ENCODE measurements at places on chromosomes 2 and 18.

- peak; percentile 51 for DNase-seq
These were observed 7.1 kb downstream of the ZNF407 start for GRCh38 chr18:74604774-74605173.

GRCh38 chr2:17133052-17133671, 385.1 kb downstream of the RAD51AP2 start:
- DNase-seq: no peak

- DNase-seq: no peak
These were observed 468.0 kb downstream of the METTL4 start for GRCh38 chr18:2103299-2103698.

- no peak for DNase-seq
These were observed 92.1 kb upstream of the CREB1 start for GRCh38 chr2:207437524-207438143.

DNA sequence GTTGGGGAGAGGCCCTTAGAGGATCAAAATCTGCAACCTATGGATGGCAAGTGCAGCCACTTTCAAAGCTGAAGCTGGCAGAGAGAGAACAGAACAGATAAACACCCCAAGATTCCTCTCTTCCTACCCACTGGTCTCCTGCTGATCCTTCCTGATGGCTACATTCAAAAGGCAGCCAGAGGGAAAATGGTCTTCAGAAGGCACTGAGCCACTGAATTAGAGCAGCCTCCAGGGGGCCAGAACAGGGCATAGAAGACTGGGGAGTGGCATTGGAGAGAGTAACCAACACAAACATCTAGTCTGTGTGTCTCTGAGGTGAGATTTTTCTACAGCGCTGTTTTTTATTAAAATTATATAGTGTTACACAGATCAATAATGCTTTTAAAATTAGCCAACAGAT, 432.6 kb downstream of the PARD3B start:
- DNase-seq: no peak

DNA sequence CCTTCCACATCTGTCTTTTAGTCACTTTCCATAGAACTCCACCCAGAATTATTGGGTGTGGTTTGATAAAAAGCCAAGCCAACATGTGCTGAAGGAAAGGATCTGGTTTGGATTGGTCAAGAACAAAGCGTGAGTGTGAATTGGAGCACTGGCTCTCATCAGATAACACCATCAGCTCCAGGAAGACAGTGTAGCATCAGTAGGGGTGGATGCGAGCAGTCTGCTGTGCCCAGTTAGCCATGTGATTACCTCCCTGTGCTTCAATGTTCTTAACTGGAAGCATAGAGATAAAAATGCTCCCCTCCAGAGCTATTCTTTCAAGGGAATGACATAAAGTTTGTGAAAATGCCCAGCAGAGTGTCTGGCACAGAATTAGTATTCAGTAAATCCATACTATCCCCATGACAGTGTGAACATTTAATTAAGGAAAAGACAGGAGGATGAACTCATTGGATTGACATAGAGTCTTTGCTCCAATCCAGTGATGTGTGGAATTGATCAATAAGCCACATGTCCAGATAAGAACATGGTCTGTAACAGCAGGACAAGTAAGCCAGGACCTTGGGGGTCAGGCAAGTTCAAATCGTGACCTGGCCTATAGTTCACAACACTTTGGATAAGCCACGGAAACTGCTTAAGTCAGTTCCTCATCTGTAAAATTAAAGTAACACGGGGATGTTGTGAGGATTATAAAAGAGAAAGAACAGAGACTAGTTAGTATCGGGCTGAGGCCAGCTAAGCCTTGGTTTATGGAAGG, 68.0 kb downstream of the FAM124B start:
- DNase-seq: peak; percentile 7

- DNase-seq: no peak
These were observed 35.1 kb upstream of the CDC42EP3 start for GRCh38 chr2:37706334-37707183.

- DNase-seq: no peak
These were observed 342.4 kb downstream of the INSIG2 start for GRCh38 chr2:118430510-118431164.

GRCh38 chr2:62291052-62291451, 95.1 kb downstream of the B3GNT2 start:
- no peak for DNase-seq

GRCh38 chr2:27316655-27317412, 6.1 kb downstream of the MPV17 start:
- DNase-seq: no peak

- DNase-seq: no peak
These were observed 238.1 kb downstream of the LPIN1 start for GRCh38 chr2:11984316-11985158.

DNA sequence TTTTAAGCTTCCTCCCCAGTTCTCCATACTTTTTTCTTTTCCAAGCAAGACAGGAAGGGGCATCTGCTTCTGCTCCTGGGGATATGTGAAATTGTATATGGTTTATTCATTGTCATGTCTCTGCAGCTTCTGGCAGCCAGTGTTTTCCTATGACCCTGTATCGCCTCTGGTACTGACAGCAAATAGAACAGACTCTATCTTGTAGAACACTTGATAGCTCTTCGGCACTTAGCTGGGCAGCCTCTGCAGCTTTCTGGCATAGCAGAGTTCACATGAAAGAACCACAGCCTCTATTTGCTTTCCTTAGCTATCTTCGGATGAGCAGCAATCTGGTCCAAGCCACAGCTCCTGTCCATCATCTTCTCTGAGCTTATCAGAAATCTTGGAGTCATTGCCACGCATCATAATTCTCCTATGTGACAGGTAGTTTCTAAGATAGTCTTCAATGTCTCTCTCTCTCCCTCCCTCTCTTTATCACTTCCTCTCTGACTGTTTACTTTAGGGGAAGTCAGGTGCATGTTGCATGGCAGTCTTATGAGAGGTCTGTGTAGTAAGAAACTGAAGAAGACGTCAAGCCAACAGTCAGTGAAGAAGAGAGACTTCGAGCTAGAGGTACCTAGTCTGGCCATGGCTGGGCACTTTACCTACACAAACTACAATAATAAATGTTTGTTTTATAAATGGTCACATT, 627.7 kb upstream of the CDH2 start:
- peak; percentile 10 for DNase-seq

DNA sequence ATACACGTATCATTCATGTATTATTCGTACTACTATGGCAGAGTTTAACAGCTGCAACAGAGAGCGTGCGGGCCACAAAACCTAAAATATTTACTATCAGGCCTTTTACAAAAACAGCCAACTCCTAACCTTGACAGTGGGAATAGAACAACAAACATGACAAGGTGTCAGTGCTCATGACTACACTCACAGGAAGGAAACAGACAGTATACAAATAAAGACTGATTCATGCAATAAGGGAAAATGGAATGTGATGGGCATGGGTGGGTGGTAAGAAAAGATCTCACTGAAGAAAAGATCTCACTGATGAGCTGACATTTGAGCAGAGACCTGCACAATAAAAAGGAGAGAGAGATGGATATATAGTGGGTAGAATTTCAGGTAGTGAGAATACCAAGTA, 347.8 kb downstream of the ALK start:
- no peak for DNase-seq

DNA sequence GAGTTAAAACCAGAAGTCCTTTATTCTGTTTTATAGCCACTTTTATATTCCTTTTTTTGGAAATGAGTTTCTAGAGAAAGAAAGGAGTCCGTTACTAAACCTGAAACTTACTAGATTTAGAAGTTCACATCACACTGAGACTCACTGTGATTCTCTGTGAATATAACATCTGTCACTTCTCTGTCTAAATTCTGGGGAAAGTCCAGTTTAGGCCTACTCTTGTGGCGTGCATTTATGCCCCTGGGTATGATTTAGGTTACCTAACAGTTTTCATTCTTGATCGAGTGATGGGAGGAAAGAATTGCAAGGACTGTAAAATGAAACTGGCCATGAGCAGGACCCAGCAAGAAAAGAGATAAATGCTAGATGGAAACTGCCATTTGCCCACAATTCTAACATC, 449.6 kb downstream of the SPAG16 start:
- DNase-seq: no peak

DNA sequence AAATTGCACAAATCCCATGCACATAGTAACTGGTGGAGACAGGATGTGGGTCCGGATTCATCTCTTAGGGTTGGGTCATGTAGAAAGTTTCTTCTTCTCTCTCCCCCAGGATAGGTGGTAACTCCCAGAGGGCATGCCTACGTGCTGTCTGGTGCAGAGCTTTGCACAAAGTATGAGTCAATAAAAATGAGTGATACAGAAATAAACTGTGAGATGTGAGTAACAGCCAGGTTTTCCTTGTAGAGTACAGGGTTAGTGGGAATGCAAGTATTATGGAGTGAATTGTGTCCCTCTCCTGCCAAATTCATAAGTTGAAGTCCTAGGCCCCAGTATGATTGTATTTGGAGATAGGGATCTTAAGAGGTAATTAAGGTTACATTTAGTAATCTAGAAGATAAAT, 289.4 kb downstream of the ALK start:
- DNase-seq: no peak

DNA sequence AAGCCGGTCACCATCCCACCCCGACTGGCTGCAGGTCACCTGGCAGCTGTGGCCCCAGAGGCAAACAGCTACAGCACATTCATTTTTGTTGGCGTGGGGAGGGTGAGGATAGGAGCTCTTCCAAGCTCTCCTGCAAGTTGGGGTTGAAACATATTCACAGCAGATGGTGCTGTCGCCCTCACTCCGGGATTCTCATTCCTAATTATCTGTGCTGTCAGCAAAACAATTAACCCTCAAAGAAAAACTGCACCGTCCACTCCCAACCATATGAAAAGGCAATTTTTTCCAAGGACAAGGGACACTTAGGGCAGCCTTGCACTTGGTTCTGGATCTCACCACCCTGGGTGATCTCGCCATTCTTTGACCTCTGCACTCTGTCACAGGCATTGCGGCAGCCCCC, 68.6 kb downstream of the ZBTB7C start:
- DNase-seq: no peak

GRCh38 chr2:60353863-60354262, 199.6 kb downstream of the BCL11A start:
- no peak for DNase-seq

DNA sequence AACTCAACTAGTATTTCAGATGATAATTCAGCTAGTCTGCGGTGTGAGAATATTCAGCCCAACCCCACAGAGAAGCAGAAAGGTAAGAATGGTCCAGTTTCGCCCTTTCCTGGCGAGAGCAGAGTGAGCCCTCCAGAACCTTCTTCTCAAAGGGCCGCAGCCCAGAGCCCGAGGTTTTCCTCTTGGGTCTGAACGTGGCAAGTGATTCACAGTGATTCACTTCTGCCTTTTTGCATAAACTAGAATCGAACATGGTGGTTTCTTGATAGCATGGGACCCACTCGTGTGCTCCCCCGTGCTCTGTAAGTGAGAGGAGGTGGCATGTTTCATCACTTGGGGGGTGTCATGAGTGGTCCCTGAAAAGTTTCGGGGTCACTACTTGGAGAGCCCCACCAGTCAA, 24.2 kb downstream of the TRAF3IP1 start:
- DNase-seq: no peak

DNA sequence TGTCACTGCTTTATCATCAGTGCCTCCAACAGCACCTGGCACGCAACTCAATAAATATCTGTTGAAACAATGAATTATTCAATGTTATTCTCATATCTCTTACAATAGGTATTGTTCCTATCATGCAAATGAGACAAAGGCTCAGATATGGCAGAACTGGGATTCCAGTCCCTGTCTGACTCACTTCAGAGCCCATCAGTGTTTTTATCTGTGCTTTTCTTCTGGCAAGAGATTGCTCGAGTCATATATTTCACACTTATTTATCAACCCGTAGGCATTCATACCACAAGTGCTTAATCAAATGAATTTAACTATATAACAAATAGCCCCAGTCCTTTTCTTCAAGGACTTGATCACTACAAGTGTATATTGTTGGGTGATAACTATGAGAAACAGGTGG, 76.4 kb upstream of the TSPYL6 start:
- DNase-seq: no peak

- no peak for DNase-seq
These were observed at the start of gene FNDC4 for GRCh38 chr2:27494944-27495554. Gene FNDC4, minus strand, starts transcription at chr2:27495200. Its CDS starts 521 bp downstream, at chr2:27494679.

DNA sequence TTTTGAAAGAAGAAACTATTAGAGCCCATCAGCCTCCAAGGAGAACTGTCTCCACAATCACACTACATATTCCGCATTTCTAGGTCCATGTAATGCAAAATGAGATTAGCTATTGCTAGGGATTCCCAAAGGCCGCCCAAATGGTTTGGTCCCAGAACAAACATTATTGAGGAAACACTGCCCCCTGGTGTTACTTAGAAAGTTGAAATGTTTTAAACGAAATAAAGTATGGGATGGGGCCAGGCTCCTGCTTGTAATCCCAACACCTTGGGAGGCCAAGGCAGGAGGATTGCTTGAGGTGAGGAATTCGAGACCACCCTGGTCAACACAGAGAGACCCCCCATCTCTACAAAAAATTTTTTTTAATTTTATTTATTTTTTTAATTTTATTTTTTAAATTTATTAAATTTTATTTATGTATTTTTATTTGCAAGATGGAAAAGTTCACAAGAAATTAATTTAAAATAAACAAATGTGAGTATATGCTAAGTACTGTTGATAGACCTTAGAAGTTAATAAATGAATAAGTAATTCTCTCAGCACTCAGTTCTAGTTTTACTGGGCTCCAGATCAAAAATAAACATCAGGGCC, 5.5 kb downstream of the NHEJ1 start:
- DNase-seq: peak; percentile 76

DNA sequence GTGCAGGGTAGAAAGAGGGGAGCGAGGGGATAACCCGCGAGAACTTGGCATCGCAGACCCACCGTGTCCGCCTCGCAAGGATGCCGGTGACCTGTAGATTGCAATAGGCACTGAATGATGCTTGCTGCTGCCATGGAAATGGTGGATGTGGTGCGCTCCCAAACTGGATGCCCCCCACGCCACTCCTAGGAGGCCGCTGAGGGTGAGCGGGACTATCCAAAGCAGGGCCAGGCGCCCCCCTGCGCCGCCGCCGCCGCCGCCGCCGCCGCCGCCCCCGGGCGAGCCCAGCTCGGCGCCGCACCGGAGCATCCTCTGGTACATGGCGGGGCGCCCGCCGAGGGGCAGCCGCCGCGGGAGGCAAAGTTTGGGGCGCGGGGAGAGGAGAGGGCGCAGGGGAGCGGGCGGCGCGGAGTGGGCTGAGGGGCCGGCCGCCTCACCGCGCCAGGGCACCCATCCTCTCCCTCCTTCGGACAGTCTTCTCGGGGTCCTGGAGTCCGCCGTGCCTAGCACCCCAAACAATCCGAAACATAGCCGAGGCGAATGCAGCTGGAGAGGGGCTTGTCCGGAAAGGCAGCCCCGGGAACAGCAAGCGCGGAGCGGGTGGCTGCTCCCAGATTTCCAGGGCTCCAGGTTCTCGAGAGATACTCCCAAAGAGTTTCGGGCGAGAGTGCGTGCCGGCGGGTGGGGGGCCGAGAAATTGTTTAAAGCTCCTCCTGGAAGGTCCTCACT, 685.1 kb downstream of the NRXN1 start:
- DNase-seq: no peak

DNA sequence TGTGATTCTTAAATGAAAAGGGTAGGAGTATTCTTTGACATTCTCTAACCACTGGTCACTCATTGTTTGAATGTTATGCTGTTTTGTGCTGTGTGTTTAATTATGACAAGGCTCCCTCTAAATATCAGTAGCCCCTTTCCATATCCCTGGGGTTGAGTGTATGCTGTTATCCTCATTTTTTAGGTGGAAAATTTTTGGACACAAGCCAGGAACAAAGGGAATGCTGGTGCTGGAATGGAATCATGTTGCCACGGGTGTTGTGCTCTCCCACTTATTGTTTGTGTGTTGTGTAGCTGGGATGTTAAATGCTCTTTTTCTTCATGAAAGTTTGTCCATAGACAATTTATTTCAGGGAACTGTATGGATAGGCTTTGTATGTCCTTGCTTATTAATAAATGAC, 43.3 kb downstream of the ZNF532 start:
- no peak for DNase-seq

- peak; percentile 42 for DNase-seq
These were observed 722 bp downstream of the ACSL3 start for GRCh38 chr2:222861411-222862105.

All from fibroblast of villous mesenchyme (primary cell).